ENCODE measurements at places on chromosomes 2 and 18.
A peak's percentile ranks its signal among the peaks of the same experiment; 100 is the strongest.

DNA sequence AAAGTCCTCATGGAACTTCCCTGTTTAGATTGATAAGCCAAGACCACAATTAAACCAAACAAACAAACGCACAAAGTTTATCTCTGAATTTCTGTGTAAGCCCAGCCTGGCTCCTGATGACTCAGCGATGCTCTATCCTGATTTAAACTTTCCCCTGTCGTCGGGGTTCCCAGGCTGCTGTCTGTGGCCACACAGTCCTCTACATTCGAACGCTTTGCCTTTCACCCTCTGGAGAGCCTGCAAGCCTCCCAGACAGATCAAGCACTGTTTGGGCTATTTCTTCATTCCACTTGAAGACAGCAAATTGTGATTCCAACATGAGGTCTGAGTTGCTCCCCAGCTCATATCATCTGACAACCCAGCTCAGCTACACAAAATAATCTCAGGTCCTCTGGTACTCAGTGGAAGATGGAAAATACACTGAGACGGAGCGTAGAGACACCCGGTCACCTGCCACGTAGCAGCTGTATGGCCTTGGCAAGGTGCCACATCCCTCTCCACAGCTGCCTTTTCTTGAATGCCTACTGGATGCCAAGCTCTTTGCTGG is 51.2 kb downstream of the CYRIA start:
- no peak for DNase-seq

GRCh38 chr2:68806511-68807109 is 64.6 kb downstream of the BMP10 start:
- peak; percentile 28 for DNase-seq

DNA sequence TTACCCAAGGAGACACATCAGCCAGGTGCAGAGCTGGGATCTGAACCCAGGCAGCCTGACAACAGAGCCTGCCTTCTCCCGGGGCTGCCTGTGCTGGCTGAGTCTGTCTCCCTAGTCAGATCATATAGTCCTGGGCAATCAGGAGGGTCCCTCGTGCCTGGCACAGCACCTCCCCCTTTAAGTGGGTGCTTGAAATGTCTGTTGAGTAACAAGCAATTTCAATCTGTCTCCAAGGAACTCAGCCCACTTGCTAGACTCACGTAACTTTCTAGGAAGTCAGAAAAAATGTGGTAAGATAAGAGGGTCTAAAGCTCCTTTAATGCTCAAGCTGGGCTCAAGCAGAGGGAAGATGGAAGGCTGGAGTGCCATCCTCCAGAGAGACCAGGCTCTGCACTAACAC is 51.9 kb downstream of the REEP1 start:
- DNase-seq, result no peak

DNA sequence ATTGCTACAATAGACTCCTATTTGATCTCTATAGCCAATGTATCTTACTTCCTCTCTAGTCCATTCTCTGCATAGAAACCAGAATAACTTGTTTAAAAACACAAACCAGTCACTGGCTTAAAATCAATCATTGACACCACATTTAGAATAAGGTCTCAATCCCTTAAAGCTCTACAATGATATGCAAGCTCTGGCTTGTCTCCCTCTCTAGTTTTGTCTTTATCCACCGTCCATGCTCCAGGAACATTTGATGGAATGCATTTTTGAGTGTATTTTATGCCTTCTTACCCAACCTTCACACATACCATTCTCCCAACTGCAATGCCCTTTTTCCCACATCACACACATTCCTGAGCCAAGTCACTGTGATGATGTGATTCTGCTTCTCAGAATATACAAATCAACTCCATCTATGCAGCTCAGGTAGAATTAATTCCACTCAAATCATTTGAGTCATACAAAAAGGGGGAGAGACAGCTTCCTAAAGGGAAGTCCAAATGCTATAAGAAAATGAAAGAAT is 1107.2 kb downstream of the DPP10 start:
- DNase-seq, result no peak

DNA sequence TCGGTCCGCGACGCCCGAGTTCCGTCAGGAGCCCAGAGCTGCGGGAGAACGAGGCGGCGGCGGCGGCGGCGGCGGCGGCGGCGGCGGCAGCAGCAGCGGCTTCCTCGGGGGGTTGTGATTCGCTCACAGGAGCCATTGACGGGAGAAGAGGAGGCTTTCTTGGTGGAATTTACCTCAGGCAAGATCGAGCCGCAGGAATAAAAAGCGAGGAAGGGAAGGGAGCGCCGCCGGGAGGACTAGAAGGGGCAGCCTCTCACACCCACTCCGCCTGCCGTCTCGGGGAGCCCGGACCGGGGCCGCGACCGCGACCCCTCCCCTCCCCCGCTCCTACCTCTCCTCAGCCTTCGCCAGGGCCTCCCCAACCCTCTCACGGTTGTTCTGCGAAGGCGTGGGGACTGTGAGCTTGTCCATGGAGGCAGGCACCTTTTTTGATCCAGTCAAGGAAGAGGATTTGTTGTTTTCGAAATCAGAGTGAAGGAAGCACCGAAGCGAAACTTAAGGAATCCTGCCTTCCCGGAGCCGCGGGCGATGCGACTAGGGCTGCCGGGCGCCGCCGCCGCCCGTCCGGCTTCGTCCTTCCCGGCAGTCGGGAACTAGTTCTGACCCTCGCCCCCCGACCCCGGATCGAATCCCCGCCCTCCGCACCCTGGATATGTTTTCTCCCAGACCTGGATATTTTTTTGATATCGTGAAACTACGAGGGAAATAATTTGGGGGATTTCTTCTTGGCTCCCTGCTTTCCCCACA is 506 bp downstream of the BMPR2 start:
- no peak for DNase-seq

DNA sequence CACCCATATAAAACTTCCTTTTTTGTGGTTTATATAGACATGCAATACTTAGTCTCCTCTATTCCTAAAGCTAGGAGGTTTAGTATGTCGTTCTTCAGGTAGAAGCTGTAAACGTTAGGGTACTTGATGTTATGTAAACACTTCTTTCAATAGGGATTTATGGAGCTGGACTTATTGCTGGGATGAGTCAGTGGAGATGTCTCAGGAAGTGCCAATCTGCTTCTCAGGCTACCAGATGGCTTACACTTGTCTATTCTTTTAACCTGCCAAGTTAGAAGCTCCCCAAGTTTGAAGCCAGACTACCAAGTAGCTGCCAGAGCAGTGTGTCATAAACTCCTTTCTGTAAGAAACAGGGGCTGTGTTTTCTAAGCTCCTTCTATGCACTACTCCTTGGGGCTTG is 756.5 kb upstream of the LRRTM1 start:
- no peak for DNase-seq

Measured in kidney capillary endothelial cell (primary cell).